ENCODE measurements at places on chromosomes 1 and 21.

GRCh38 chr1:56803561-56804156 lies 15.5 kb downstream of the FYB2 start:
- DNase-seq, result no peak

GRCh38 chr1:83029050-83029449 lies 969.9 kb downstream of the TTLL7 start:
- DNase-seq, result no peak

DNA sequence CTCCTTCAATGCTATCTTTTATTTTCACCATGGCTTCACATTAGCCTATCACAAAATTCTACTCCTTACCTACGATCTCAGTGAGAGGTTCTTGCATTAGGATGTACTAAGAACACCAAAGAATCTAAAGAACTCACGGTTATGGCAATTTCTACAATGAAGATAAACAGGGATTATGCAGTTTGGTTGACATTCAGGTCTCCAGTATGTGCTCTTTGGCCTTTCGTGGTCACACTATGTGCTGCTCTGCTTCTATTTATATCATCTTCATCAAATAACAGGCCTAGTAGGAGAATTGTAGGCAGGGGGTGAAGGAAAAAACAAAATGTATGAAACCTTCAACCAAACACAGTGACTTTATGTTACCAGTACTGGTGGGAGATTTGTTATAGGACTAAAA lies 194.0 kb upstream of the SAMSN1 start:
- DNase-seq, result no peak

GRCh38 chr1:25906644-25907300 lies 553 bp upstream of the STMN1 start:
- DNase-seq, result no peak

Measured in activated CD4-positive, alpha-beta T cell treated with anti-CD3 and anti-CD28 coated beads, Interleukin-2, Interleukin-4, amounts not matched to agents 100 ng/mL and 50 ng/mL, durations not matched to agents 16 hours and 8 hours (primary cell).